HS-5 (cell line): ENCODE measurements at places on chromosomes 1 and 21.

DNA sequence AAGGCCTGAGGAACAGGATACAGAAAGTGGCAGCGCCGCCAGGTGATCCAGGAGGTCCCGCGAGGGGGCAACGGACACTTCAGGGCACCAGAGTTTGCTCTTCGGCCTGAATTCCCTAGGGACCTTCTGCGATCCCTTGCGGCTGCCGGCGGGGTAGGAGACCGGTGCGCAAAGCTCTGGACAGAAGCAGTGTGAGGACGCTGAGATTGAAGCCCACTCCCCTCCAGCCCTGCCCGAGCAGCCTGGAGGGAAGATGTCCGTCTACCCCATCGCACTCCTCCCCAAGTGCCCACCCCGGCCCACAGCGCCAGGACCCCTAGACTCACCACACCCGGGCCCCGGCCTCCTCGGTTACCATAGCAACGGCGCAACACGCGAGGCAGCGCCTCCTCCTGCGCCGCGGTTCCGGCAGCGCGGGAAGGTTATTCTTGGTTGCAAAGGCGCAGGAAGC lies at the start of gene ANKRD45:
Gene ANKRD45, minus strand, starts transcription at position 361 of the 451 bp plus-strand sequence. CDS start 10,433 bp downstream, outside the sequence.
- DNase-seq, result no peak

- DNase-seq, result no peak
Measured at GRCh38 chr21:31448496-31448895, 104.4 kb upstream of the TIAM1 start.

GRCh38 chr1:73517603-73518191 lies 680.3 kb downstream of the LRRIQ3 start:
- DNase-seq, result no peak

DNA sequence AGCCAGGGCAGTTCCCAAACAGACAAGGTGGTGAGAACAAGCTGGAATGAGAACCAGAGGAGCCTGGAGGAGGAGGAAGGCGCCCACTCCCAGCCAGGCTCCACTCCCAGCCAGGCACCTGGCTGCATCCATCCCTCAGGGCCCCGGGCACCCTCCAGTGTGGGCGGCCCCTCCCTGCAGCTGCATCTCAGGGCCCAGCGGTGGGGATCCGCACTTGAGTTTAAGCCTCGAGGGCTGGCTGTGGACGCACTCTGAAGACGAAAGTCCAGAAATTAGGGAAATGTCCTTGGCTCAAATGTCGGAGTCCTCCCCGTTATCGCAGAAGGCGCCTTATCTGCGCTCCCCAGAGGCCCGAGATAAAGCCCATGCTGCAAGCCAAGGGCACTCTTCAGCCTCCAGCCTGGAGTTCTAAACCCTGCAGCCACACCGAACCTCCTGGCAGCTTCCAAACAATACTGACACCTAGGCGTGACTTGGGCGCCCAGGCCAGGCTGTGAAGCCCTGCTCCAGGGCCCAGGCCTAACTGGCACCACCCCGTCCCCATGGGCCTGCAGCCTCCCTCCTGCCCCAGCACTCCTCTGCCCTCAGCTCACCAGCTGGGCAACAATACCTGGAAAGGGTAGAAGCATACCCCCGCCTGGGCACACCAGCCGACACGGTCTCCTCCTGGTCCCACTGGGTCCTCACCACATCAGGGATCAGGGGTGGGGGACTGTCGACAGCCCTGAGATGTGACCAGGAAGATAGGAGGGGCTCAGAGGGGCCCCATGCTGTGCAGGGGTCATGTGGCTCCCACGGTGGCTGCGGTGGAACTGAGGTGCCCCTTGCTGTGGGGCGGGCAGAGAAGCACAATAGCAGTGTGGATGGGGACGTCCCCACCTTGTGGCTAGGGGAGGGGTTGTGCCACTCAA lies 184.8 kb upstream of the VAMP3 start:
- DNase-seq, result no peak

DNA sequence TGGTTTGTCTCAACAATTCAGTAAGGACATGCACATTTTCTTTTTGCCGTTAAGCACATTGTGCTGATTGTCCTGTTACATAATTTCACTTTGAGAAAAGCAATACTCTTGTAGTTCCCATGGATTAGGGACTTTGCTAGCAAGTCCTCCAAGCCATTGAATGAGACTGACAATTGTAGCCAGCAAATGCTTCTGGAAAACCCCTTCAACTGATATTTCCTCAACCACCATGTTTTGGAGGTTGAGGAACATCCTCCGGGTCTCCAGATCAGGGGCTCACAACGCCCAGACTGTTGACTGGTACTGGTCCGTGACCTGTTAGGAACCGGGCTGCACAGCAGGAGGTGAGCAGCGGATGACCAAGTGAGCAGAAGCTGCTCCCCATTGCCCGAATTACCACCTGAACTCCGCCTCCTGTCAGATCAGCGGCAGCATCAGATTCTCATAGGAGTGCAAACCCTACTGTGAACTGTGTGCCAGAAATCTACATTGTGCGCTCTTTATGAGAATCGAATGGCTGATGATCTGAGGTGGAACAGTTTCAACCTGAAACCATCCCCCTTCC lies 24.1 kb downstream of the ACTN2 start:
- no peak for DNase-seq

- no peak for DNase-seq
Measured at GRCh38 chr21:32350211-32350980, 42.4 kb downstream of the URB1 start.

GRCh38 chr1:182149411-182149965 lies 88.0 kb upstream of the ZNF648 start:
- DNase-seq, result peak; percentile 48

DNA sequence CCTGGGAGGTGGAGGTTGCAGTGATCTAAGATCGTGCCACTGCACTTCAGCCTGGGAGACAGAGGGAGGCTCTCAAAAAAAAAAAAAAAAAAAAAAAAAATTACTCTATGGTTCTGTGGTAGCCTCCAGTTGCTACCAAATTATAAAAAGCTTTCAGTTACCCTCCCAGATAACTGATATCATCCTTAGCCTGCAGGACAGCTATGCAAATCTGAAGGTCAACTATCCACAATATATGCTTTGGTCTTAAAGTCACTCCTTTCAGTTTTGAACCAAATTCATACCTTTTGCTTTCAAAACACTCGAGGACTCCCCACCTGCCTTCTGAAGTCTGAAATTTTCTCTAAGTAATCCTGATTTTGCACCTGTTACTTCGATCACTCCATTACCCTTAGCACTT lies 3.1 kb downstream of the MIXL1 start:
- DNase-seq, result no peak

DNA sequence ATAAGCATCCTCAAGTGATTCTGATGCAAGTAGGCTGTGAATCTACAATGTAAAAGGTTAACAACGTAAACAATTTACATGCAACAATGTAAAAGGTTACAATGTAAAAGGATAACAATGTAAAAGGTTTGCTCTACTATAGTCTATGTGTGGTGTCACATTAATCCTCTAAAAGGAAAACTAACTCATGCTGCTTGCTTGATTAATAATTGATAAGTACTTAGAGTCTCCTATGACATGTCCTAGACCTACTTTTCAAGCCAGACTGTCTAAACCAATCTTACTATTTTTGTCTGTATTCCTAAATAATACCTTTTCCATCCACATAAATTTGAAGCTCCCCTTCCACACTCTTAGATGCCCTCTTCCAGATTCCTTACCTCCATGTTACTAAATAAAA lies 606.8 kb downstream of the LTN1 start:
- DNase-seq, result no peak

- no peak for DNase-seq
Measured at GRCh38 chr1:113659556-113659955, 99.7 kb downstream of the PHTF1 start.

DNA sequence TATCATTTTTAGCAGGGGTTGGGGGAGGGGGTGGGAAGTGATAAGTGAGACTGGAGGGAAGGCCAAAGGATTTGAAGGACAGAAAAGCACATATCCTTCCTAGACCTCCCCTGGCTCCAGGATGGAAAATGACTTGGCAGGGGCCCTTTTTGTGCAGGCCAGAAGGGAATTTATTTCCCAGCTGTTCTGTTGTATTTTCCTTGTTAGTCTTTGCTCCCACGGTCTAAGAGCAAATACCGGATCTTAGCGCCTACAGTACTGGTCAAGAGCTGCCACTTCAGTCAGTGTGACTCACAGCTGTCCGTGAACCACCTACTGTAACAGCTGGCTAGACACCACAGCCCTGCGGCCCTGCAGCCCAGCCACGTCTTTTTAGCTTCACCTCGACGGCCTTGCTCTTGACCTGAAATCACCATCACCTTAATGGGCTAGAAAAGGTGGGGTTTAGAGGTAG lies 51.0 kb upstream of the ERRFI1 start:
- DNase-seq, result no peak

- DNase-seq, result no peak
Measured at GRCh38 chr1:115648717-115649691, 7.2 kb downstream of the VANGL1 start.

DNA sequence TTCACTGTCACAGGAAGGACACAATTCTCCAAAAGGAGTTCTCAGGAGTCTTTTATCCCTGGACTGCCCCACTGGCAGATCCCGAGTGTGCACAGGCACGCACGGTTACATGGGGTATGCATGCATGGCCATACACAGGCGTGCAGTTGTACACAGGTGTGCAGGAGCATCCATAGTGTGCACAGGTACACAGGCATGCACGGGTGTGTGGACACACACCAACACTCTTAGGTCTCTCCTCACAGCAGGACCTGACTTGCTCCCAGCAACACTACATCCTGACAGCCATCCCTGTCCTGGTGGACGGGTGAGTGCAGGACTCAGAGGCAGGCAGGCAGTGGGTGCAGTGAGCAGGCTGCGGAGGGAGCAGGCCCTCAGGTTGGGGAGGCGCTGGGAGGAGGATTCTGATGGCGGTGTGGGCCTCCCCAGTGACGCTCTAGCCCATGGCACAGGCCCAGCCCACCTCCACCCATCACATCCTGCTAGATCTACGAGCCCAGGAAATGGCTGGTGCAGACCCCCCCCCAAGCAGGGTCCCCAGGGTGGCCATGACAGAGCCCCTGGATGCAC lies 28.4 kb downstream of the SLC19A1 start:
- DNase-seq, result no peak
